Activated CD4-positive, CD25-positive, alpha-beta regulatory T cell treated with anti-CD3 and anti-CD28 coated beads, Interleukin-2, amount 50 U/mL, for 24 hours (primary cell): ENCODE measurements at places on chromosomes 5 and 9.

GRCh38 chr5:2353871-2354440 lies 397.5 kb downstream of the IRX2 start:
- ATAC-seq, result no peak

DNA sequence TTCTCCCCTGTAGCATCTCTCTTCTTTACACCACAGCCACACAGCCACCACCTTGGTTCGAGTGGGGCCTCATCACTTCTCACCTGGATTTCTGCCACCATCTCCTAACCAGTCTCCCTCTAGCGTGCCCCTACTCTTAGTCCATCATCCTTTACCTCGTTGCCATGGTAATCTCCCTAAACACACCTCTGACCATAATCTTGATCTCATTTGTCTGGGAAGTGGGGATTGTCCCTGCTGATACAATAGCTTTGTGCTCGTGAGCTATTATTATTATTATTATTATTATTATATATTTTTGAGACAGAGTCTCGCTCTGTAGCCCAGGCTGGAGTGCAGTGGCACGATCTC lies 76.5 kb upstream of the HSPA9 start:
- ATAC-seq, result no peak

DNA sequence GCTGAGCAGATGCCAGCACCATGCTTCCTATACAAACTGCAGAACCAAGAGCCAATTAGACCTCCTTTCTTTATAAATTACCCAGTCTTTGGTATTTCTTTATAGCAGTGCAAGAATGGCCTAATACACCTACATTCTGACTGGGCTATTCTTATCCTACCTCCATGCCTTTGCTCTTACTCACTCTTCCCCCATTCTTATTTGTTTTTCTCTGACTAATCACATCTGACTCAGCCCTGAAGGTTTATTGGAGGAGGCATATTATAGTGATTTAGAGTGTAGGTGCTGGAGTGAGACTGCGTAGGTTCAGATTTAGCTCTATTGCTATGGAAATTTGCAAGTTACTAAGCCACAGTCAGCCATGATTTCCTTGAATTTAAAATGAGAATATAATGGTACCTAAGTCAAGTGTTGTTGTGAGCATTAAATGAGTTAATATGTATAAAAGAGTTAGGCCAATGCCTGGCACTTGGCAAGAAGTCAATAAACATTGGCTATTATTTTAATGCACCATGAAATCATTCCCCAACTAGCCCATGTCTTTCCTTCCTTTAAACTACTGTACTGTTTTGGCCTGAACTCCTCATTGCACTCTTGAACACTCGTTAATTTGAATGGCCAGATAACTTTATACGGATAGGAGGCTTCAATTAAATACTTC lies 531.2 kb upstream of the ZNF608 start:
- ATAC-seq, result no peak

GRCh38 chr9:21692390-21692789 lies 110.0 kb upstream of the MTAP start:
- no peak for ATAC-seq

GRCh38 chr5:10017786-10018185 lies 231.9 kb downstream of the ATPSCKMT start:
- ATAC-seq, result no peak

GRCh38 chr5:133203317-133204305 lies 151.8 kb downstream of the HSPA4 start:
- no peak for ATAC-seq

DNA sequence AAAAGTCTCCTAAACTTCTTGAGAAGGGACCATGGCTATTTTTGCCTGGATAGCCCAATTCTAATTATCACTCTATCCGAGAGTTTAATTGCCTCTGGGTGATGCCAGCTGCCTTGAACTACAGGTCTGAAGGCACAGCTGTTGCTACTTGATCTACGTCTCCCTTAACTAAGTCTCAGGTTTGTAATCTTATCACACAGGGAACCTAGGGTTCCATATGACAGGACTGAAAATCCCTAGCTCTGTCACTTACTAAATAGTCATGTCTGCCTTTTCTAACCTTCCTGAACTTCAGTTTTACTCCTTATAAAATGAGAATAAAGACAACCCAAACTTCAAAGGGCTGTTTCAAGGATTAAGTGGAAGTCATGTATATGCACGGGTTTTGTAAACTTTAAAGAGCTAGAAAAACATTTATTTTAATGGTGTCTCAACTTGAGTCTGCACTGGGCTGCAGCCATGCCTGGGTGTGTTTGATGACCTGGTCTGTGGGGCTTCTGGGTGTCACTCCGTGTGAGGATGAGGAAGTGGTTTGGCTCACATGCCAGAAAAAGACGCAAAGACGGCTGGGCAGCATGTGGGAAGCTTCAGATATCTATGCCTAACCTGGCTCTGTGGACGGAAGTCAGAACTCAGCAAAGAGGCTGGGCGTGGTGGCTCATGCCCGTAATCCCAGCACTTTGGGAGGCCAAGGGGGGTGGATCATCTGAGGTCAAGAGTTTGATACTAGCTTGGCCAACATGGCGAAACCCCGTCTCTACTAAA lies 129.3 kb upstream of the SLC44A1 start:
- ATAC-seq, result peak; percentile 53

GRCh38 chr5:147693233-147693632 lies 89.3 kb downstream of the JAKMIP2 start:
- no peak for ATAC-seq

DNA sequence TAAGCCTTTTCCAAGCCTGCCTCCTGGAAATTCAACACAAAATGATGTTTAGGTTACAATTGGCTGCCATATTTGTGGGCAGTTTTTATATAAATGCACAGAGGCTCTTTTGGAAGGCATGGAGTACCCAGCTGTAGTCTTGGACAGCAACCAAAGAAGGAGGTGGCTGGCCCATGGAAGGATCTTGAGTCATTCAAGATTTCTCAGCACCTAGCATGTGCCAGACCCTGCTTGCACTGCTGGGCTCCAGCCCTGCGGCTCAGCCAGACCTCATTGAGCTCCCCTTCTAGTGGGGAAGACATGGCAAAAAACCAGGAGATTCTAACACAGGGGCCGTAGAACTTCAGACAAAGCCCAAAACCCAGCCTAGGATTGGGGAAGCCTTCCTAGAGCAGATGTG lies 22.1 kb downstream of the JADE2 start:
- no peak for ATAC-seq

- no peak for ATAC-seq
Observed at GRCh38 chr5:126208691-126209090, 214.5 kb upstream of the GRAMD2B start.

GRCh38 chr5:42985129-42986037 lies 54.7 kb downstream of the ANXA2R start:
- ATAC-seq, result no peak

- ATAC-seq, result no peak
Observed at GRCh38 chr5:136276946-136277345, 84.0 kb upstream of the SMIM32 start.

- no peak for ATAC-seq
Observed at GRCh38 chr9:109914280-109915027, 134.5 kb downstream of the PALM2AKAP2 start.

DNA sequence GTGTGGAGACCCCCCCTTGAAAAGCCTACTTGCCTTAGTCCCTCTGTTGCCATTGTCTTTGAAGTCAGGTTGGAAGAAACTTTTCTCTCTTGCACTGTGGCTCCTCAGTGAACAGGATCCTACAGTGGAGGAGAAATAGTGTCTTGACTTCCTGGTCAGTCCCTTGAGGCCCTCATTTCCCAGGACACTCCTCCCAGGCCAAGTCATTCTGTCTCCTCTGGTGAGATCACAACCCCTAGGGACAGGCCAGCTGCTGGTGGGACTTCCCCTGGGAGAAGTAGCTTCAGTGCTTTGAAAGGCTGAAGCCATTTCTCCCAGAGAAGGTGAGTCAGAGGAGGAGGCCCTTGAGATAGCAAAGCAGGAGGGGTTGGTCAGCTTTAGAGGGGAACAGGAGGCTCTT lies 10.1 kb upstream of the GRIA1 start:
- no peak for ATAC-seq

DNA sequence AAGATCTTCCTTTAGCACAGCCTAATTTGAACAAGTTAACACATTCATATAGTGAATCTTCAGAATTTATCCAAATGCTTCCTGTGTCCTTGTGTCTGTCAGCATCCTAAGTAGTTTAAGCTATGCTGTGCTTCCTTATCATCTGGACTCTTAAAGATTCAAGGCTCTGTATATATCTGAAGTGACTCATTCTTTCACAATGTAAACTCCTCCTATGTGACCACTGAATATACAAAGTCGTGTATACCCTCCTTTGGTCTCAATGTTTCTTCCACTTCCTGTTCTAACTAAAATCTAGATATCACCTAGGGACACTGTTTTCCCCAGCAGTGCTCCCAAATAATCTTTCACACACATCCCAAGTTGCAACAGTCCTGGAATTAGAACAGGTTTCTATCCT lies 935.7 kb upstream of the NUDT12 start:
- ATAC-seq, result no peak

DNA sequence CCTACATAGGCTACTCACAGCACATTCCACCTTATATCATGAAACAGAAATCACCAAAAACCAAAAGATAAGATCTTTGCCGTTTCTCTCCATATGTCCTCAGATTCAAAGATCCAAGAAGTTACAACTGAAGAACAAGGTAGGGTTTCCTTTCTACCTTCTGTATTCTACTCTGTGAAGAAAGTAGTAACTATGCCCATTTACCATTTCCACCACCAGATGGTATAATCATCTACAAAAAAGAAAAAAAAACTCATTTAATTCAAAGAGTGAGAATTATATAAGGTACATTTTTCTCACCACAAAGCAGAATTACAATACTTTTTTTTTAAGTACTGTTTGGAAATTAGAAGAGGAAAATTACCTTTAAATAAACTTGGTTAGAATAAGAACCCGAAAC lies 172.6 kb upstream of the PTGER4 start:
- ATAC-seq, result no peak

GRCh38 chr5:40093550-40093949 lies 586.2 kb upstream of the PTGER4 start:
- ATAC-seq, result no peak

GRCh38 chr5:2019716-2020115 lies 137.0 kb upstream of the IRX4 start:
- no peak for ATAC-seq

- no peak for ATAC-seq
Observed at GRCh38 chr9:92097997-92098482, 17.2 kb downstream of the SPTLC1 start.

DNA sequence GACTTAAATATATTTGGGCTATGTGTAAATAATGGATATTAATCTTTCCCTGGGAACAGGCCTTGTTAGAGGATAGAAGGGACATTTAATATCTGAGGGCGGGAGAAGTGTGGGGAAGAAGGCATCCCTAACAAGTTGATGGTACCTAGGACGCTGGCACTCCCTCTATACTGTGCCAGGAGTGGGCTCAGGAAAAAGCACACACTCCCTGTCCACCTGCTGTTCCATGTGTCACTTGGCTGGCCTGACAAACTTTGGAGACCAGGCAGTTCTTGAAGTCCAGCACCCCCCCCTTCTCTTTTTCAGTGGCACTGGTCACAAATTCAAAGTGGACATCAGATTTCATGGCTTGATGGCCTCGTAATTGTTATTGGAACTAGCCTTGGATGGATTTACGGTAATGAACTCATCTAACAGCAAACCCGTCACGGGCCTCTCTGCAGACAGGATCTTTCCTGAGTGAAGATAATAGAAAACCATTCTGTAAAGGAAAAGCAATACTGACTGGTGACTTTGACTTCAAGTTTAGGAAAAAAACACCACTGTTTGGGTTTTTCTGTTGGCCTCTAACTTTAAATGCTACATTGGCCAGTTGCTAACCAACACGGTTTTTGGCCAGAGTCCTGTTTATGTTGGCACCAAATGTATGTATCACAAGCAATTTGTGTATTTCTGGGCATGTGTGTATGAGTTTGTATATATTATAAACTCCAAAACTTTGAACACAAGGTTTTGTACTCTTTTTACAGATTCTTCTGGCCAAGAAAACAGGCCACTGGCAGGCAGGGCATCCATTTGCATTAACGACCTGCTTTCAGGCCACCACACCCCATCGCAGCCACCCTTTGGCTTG lies 552.6 kb downstream of the CCDC171 start:
- ATAC-seq, result no peak

GRCh38 chr5:149605998-149606724 lies 24.9 kb downstream of the ARHGEF37 start:
- no peak for ATAC-seq

GRCh38 chr5:61647672-61648071 lies 315.6 kb downstream of the ZSWIM6 start:
- ATAC-seq, result no peak

- ATAC-seq, result no peak
Observed at GRCh38 chr5:82019342-82020138, 47.7 kb downstream of the ATG10 start.

- no peak for ATAC-seq
Observed at GRCh38 chr5:139108063-139108824, 89.9 kb downstream of the SIL1 start.

DNA sequence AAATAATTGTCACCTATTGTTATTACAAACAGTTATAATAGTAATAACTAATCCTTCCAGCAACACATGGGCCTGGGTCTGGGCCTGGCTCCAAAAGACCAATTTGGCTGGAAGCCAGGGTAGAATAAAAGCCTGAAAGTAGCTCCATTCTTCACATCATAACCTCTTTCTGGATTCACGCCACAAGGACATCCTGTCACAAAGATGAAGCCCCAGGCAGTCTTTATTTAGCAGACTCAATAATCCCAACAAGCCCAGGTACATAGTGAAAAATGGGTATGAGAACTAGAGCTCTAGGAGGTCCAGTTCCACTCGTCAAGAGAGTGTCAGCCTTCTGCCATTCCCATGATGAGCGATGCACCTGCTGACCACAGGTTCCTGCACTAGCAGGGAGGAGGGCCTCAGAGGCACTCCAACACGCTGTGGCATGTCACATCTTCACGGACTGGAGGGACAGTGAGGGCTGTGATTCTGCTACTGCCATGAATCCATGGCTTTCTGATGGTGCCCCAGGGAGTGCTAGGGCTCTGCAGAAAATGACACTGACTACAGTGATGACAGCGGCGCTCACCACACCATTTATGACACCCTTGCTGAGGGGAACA lies 124.9 kb downstream of the SPOCK1 start:
- no peak for ATAC-seq

- no peak for ATAC-seq
Observed at GRCh38 chr5:9919306-9920030, 289.3 kb upstream of the TAS2R1 start.

DNA sequence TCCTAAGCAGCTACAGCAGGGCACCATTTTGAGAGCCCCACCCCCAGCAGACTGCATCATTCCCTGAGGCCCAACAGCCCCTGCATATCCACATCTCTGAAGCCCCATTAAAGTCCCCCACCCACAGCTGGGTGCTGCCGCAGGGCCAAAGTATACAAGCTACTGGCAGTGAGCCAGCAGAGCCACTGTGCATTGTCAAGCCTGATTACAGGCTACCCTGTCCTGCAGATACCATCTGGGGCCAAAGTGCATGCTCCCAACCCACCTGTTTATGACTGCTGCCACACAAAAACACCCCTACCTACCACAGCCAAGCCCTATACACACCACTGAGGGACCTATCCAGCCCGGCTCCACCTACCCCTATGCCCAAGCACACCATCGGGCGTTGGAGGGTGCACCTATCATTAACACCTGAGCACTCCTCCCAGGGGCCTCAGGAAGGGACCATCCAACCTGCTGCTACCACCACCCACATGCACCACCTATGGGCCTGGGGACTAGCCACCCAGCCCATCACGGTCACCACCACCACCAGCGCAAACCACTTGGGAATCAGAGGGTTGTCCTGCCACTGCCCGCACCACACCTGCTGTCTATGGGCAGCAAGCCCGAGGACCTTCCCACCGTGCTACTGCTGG lies 105.0 kb downstream of the PLPP1 start:
- ATAC-seq, result no peak
